ENCODE measurements at places on chromosomes 5 and 9.

- no peak for DNase-seq
These were observed 108.4 kb upstream of the LARP1 start for GRCh38 chr5:154646745-154647113.

DNA sequence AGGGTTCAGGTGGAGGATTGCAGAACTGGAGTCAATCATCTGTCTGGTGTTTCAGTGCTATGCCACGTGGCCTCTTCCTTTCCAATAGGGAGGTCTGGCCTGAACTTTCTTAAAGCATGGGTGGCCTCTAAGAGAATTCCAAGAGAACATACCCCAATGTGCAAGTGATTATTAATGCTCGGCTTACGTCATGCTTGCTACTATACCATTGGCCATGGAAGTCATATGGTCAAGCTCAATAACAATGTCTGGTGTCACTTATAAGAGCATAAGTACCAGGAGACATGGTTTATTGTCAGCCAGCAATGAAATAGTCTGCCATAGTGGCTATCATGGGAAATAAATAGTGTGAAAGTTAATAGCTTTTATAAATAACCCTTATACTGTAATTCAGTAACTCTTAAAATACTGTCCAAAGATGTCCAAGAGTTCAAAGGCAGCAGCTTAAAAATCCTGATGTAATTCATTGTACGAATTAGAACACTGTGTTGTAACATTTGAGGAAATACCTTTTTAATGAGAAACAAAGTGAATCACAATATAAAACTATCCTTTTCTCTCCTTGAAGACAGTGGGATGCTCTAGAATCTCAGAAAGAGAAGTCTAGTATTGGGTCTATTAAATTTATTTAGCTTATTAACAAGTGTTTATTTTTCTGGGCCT, 355.4 kb upstream of the PRR16 start:
- no peak for DNase-seq

DNA sequence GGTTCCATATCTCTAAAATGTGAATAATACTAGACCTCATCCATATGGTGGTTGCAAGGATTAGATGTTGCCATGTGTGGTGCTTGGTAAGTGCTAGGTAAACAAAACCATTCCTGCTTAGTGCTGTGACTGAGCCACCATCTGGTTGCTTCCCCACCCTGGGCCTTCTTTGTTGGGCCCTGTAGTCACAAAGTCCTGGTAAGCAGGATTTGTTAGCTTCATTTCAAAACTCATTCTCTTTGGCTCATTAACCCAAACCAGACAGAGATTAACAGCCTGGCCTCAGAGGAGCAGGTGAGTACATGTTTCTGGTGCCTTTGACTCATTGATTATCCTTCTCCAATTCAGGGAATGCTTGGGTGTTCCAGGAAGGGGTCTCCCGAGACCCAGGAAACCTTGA, 240.2 kb downstream of the ARHGAP26 start:
- DNase-seq: no peak

DNA sequence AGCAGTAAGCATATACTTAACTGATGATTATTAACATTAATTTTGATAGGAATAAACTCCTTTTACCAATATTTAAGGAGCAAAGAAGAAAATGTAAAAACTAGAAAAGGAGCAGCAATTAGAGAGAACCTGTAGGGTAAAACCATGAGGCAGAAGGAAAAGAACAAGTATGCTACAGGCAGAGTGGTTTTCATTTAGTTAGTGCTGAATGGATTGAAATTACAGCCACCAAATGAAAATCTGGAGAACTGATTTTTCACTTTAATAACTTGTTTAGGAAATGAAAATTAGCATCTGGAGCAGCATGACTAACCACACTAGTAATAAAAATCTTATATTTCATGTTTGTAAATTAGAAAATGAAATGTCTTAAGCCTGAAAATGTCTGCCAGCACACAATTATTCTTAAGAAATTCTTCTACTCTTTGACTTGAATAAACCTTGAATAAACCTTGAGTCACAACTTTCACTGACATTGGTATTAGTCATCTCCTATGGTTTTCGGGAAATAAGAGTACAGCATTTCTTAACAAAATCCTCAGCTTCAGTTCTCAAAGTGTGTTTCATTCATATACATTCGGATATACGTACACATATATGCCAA, 1504.9 kb upstream of the C9orf72 start:
- DNase-seq: no peak

GRCh38 chr5:11289208-11289607, 528.2 kb upstream of the DAP start:
- DNase-seq: no peak

GRCh38 chr5:86679529-86679928, 61.8 kb downstream of the COX7C start:
- no peak for DNase-seq

DNA sequence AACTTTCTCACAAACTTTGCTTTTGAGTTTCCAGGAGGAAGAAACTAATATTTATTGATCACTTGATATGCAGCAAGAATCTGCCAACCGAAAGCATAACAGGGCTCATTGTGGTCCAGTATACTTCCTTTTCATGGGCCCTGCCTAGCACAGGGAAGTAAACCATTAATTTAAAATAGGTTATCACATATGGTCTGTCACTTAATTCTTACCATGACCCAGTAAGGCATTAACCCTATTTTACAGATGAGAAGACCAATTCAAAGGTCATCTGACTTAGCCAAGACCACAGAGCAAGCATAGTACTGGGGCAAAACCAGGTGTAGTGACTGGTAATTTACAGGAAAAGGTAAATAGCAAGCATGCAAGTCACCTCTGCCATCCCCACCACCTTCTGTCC, 336.9 kb upstream of the DMAC1 start:
- DNase-seq: no peak

- no peak for DNase-seq
These were observed 19.7 kb downstream of the RIOK2 start for GRCh38 chr5:97163360-97163764.

GRCh38 chr5:71924980-71925379, 182.3 kb upstream of the MAP1B start:
- no peak for DNase-seq

- DNase-seq: no peak
These were observed 382.8 kb upstream of the IRX1 start for GRCh38 chr5:3212869-3213268.

DNA sequence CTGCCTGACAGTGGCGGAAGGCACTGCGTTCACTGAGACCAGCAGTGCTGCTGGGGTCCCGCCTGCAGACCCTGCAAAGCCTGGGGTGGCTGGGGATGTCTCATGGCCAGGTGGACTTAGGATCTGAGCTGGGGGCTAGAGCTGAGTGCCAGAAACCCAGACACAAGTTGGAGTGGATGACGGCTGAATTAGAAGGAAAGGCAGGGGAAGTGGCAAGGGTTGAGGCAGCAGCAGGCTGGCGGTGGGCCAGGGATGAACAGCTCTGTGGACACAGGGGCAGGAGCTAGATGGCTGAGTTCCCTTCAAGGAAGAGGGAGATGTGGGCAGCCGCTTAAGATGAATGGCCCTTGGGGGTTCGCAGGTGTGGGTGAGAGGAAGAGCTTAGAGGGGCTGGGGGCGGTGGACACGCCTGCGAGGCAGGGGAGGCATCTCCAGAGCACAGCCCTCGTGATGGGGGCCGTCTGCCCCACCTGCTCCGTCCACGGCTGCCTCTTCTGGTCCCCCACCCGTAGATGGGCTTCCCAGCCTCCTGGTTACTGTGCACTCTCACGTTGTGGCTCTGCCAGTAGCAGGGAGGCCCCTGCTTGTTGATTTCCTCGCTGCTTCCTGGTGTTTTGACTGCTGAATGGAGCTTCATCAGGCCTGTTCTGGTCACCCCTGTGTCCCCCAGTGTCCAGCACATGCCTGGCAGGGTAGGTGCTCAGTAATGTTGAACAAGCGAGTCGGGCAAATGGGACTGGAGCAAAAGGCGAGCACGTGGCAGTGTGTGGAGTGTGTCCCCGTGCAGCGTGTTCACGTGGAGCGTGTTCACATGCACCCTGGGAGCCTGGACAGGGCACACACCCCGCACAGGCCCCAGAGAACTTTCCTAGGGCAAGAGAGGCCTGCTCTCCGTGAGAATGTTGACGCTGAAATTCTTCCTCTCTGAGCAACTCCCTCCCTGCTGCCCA, 168.2 kb downstream of the CACNA1B start:
- DNase-seq: no peak

DNA sequence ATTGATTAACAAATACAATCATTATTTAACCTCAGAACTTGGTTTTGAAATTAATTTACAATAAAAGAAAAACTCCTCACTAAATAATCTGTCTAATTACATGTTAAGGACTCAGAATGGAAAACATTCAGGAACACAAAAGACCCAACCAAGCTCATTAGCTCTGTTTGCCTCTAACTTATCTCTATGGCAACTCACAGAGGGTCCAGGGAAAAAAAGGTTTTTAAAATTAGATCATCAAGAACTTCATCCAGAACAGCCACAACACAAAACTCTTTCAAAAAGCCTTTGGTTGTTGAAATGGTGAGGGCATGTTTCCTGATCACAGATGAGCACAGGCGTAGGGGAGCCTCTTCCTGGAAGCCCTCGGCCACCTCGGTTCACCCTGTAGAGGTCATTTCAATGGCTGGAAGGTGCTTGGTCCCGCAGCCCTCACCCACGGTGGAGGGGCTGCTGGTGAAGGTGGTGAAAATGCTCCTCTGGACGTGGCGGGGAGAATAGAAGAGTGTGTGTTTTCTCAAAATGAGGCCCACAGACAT, 17.2 kb upstream of the TCF7 start:
- DNase-seq: no peak

DNA sequence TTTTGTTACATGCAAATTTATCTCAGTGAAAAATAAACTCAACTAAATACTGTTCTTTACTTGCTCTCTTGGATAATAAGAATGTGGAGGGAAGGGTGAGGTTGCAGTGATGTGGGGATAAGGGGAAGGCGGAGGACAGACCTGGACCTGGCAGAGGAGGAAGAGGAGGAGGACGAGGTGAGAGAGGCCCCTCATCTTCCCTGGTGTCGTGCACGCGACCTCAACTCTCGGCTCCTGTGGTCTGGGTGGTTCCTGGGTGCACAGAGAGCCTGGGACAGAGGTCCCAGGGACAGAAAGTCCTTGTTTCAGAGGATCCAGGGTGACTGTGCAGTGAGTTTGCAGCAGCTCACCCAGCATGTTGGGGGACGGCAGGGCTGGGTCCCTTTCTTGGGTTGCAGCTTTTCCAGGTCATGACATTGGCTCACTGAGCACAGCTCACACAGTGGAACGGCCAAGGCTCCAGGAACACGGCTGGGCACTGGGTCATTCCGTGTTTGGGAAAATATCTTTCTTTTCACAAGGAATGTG, 37.7 kb upstream of the LPCAT1 start:
- no peak for DNase-seq

DNA sequence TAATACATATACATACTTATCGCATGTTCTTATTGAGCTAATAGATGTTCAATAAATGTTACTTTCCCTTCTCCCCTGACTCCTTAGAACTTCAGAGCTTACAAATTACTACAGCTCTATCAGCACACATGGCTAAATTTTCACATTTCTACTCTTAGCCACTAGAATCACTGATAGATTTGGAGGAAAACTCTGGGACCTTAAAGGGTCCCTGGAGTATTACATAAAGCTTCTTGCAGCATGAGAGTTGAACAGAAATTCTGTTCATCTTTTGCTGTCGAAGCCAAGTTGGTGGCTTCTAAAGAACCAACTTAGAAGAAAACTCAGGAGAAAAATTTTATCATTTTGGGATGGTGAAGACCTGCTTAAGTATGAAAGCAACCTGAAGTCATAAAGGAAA, 15.5 kb downstream of the B4GALT1 start:
- no peak for DNase-seq

DNA sequence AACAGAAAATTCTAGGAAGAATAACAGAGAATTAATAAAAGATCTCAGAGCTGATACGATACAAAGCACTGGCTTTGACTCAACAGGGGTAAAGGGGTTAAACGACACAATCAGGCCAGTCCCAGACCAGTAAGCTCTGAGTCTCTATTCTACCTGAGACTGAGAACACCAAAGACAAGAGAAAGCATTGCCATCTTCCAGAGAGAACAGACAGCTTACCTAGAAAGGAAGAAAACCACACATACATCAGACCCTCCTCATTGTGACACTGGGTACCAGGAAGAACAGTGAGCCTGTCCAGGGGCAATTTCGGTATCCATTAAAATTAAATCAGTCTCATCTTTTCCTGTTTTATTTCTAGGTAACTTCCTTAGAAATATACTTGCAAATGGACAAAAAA, 41.1 kb downstream of the MRPL36 start:
- no peak for DNase-seq

DNA sequence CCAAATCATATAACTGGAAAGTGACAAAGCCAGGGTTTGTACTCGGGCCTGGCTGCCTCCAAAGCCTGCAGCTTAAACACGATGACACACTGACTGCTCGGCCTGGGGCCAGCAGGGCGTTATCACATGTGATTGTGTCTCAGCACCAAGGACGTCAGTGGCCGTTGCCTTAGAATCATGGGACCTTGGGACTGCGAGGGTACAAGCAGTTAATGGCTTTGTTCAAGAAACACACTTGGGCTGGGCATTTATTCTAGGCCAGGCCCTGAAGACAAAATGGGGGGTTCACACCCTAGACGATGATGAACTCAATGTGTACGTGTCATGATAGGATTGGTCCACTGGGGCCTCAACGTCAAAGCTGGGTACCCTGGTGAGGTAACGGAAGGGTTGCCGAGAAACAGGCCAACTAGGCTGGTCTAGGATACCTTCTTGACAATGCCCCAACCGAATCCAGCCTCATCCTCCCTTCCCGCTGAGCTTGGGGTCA, 13.0 kb downstream of the SH3PXD2B start:
- no peak for DNase-seq

Data from activated CD8-positive, alpha-beta memory T cell treated with anti-CD3 and anti-CD28 coated beads for 1 hour (primary cell).